ENCODE measurements at places on chromosomes 7 and 10.

- no peak overlapping the region for H3K27ac ChIP-seq
- no peaks in the 10 kb centered on the region for H3K27me3 ChIP-seq
- no peaks in the 10 kb centered on the region for H3K36me3 ChIP-seq
- no peak for DNase-seq
- no peak overlapping the region for H3K4me3 ChIP-seq
Observed at GRCh38 chr10:17984056-17984455, 32.3 kb downstream of the SLC39A12 start.

GRCh38 chr10:53898532-53898931, 902.5 kb downstream of the PCDH15 start:
- no peak for DNase-seq
- no peak overlapping the region for H3K4me3 ChIP-seq
- no peaks in the 10 kb centered on the region for H3K27me3 ChIP-seq
- no peaks in the 10 kb centered on the region for H3K36me3 ChIP-seq

- no peak for DNase-seq
- no peaks in the 10 kb centered on the region for H3K4me1 ChIP-seq
- H3K36me3 ChIP-seq = no peaks in the 10 kb centered on the region
- H3K27me3 ChIP-seq = no peaks in the 10 kb centered on the region
- no peak overlapping the region for H3K27ac ChIP-seq
- no peak overlapping the region for H3K4me3 ChIP-seq
Observed at GRCh38 chr7:83921941-83922607, 272.5 kb downstream of the SEMA3A start.

- H3K27ac ChIP-seq = no peak overlapping the region
- H3K27me3 ChIP-seq = peaks cover 16% of the 10 kb centered on the region
- H3K36me3 ChIP-seq = no peaks in the 10 kb centered on the region
Observed at GRCh38 chr10:78982726-78983125, 86.0 kb upstream of the ZMIZ1 start.

DNA sequence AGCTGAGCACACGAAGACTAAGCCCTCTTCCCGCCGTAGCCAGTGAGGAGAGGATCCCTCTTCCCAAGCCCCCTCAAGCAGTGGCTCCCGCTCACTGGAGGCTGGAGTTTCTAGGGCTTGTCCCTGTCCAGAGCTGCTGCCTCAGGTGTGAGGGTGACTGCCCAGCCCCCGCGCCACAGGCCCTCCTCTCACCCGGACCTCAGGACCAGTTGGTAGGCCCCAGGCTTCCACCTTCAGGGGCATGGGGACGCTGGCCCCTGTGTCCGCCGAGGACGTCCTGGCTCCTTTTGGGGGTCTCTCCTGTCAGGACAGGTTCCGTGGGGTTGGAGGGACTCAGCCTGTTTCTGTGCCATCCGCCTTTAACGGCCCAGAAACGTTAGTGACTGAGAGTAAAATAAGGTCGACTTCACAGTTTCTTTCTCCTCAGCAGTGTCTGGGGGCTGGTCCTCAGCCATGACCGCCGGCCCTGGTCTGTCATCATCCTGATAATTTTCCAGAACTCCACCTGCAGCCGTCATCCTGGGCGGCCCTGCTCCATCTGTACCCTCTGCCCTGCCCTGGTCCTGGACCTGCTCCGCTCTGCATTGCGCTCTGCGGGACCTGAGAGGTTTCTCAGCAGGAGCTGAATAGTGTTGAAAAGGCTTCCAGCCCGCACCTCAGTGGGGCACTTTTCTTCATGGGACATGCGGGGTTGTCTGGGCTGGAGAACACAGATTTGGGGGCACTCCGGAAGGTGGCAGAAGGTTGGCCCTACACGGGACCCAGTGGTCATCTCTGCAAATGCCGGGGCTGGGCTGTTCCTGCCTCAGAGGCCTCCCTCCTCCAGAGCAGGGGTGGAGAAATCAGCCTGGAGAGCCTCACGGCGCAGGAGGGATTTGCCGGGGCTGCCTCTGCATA, 36.0 kb upstream of the FAM20C start:
- no peak overlapping the region for H3K4me3 ChIP-seq
- no peak for DNase-seq
- H3K27ac ChIP-seq = no peak overlapping the region
- no peaks in the 10 kb centered on the region for H3K36me3 ChIP-seq
- H3K27me3 ChIP-seq = no peaks in the 10 kb centered on the region
- H3K4me1 ChIP-seq = no peaks in the 10 kb centered on the region

GRCh38 chr10:73110345-73110849, at the start of gene NUDT13:
NUDT13 (plus strand) TSS chr10:73110455; CDS start chr10:73114366, 3,911 bp downstream.
- H3K4me1 ChIP-seq = peaks cover 13% of the 10 kb centered on the region
- no peaks in the 10 kb centered on the region for H3K27me3 ChIP-seq
- H3K4me3 ChIP-seq = peak within 1 kb of the TSS; percentile 80

- H3K27me3 ChIP-seq = peaks cover 16% of the 10 kb centered on the region
- H3K4me3 ChIP-seq = no peak overlapping the region
- H3K4me1 ChIP-seq = no peaks in the 10 kb centered on the region
- peaks cover 12% of the 10 kb centered on the region for H3K36me3 ChIP-seq
Observed at GRCh38 chr7:151322906-151323305, 18.7 kb upstream of the NUB1 start.

- DNase-seq = peak; percentile 59
- H3K27ac ChIP-seq = peak overlapping the region; percentile 89
- H3K36me3 ChIP-seq = peaks cover 30% of the 10 kb centered on the region
Observed at GRCh38 chr7:142784716-142785115, 13.9 kb downstream of the PRSS2 start.

- H3K27me3 ChIP-seq = no peaks in the 10 kb centered on the region
- H3K4me3 ChIP-seq = no peak overlapping the region
- no peak for DNase-seq
Observed at GRCh38 chr10:5647507-5648240, 18.7 kb downstream of the ASB13 start.

GRCh38 chr7:96833676-96834453, 124.2 kb upstream of the SEM1 start:
- no peak for DNase-seq
- no peak overlapping the region for H3K27ac ChIP-seq
- H3K4me1 ChIP-seq = peaks cover 24% of the 10 kb centered on the region
- peaks cover 57% of the 10 kb centered on the region for H3K27me3 ChIP-seq

DNA sequence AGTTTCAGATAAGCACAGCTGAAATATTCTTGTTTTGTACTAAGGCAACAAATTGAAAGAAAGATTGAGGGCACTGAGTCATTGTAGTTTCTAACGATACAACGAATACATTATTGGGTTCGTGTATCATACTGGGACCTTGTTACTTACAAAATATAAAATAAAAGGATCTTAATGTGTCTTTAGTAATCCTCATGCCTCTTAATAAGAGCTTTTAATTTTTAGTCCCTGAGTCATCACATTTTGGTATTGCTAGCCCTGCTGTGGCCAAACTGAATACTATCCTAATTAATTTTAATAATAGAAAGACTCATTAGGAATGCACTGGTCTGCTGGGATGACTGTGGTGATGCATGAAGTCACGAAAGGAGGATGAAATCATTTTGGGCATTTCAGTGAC, 309.7 kb downstream of the EXOC4 start:
- H3K27ac ChIP-seq = no peak overlapping the region
- no peak overlapping the region for H3K4me3 ChIP-seq
- H3K27me3 ChIP-seq = no peaks in the 10 kb centered on the region
- peaks cover 1% of the 10 kb centered on the region for H3K4me1 ChIP-seq
- no peaks in the 10 kb centered on the region for H3K36me3 ChIP-seq

- no peaks in the 10 kb centered on the region for H3K4me1 ChIP-seq
- no peak overlapping the region for H3K27ac ChIP-seq
- no peaks in the 10 kb centered on the region for H3K36me3 ChIP-seq
- H3K4me3 ChIP-seq = no peak overlapping the region
- no peak for DNase-seq
Observed at GRCh38 chr7:29623973-29624372, 60.3 kb downstream of the PRR15 start.

DNA sequence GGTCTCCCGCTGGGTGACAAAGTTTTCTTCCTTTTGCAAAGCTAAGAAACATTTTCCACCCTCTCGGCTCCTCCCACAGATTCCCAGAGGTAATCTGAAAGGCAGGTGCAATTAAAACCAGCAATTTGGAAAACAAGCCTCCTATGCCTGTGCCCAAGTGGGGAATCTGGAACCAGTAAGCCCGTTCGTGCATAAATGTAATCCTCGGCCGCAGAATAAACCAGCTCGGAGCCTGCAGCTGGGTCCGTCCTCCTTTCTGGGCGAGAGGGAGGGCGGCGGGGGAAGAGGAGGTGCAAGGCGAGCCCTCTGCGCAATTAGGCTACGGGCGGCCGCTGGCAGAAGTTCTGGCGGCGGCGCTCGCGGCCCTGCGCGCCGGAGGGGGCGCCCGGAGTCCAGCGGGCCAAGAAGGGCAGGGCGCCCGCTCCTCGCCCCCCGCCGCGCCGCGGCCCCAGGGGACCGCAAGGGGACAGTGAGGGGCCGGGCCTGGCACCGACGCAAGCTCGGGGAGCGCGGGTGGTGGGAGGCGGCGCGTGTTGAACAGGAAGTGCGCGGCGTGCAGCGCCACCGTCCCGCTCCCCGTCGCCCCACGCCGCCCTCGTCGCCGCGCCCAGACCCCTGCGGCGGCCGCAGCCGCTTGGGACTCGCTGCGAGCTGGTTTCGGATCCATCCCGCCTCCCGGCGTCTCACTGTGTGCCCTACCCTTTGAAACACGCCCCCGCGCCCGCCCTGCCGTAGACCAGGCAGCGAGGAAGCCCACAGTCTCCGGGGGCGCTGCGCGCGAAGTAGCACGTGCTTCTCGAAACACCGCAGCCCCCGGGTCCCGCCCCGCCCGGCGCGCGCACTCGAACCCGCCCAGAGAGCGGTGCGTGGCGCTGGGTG, at the start of gene PRKAG2:
Gene PRKAG2, minus strand, starts transcription at position 217 of the 879 bp plus-strand sequence. CDS start 495 bp downstream, outside the sequence.
- peaks cover 11% of the 10 kb centered on the region for H3K4me1 ChIP-seq
- H3K36me3 ChIP-seq = no peaks in the 10 kb centered on the region
- H3K27me3 ChIP-seq = peaks cover 3% of the 10 kb centered on the region

DNA sequence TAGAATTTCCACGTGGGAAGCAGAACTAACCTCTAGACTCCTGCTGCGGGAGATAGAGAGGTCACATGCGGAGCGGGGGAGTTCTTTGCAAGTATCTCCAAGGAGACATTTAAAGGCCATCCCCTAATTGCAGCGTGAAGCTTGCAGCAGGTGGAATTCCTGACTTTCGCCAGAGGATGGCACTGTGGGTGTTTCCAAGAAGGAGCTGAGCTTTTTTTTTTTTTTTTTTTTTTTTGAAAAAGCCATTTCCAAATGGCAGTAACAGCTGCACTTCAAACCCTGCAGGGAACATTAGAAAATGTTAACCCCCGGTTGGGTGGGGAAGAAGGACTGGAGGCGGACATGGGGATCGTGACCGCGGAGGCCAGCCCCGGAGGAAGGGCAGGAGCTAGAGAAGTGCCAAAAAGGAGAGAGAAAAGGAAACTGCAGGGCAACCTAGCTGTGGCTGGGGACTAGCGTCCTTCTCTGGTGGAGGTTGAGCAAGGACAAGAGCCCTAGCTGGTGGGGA, 487.7 kb downstream of the TYW1 start:
- no peak overlapping the region for H3K4me3 ChIP-seq
- H3K36me3 ChIP-seq = no peaks in the 10 kb centered on the region
- H3K4me1 ChIP-seq = no peaks in the 10 kb centered on the region
- H3K27me3 ChIP-seq = no peaks in the 10 kb centered on the region
- peak; percentile 16 for DNase-seq

DNA sequence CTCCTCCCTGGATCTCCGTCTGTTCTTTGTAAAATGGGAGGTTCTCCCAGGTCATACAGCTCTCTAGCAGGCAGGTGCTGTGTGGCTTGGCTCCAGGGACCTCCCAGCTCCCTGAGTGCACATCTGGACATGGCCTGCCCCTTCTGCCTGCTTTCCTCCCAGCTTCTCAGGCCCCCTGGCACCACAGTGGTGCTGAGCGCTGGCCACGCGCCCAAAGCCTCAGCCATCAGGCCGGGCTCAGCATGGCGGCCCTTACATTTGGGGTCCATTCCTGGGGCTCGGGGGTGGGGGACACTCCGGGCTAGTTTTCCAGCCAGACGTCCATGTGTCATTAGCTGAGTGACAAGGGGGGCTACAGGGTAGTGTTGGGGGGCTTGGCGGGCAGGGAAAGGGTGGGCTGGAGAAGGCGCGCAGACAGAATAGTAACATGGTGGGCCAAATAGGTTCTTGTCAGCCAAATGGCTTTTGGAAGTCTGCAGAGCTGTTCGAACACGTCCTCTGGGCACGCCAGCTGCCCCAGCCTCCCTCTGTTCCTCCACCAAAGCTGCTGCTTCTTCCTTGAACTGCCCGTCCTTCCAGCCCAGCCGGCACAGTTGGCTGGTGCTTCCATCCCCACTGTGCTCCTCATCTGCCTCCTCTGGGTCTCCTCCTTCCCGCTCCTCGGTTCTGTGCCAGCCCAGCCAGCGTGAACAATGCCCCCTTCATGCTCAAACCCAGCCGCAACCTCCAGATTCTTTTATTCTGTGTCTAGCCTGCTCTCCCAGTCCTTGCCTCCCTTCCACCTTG, 65.9 kb downstream of the GOLGA7B start:
- H3K36me3 ChIP-seq = no peaks in the 10 kb centered on the region
- H3K27me3 ChIP-seq = peaks cover 18% of the 10 kb centered on the region
- H3K27ac ChIP-seq = no peak overlapping the region
- no peak overlapping the region for H3K4me3 ChIP-seq

- no peak overlapping the region for H3K27ac ChIP-seq
- no peak overlapping the region for H3K4me3 ChIP-seq
- no peak for DNase-seq
- peaks cover 17% of the 10 kb centered on the region for H3K4me1 ChIP-seq
- H3K36me3 ChIP-seq = no peaks in the 10 kb centered on the region
- H3K27me3 ChIP-seq = peaks cover 48% of the 10 kb centered on the region
Observed at GRCh38 chr10:14391342-14391741, 60.6 kb upstream of the FRMD4A start.

GRCh38 chr7:116439841-116440549, 59.5 kb upstream of the CAV2 start:
- peaks cover 10% of the 10 kb centered on the region for H3K27me3 ChIP-seq
- no peaks in the 10 kb centered on the region for H3K36me3 ChIP-seq
- H3K27ac ChIP-seq = no peak overlapping the region
- no peak overlapping the region for H3K4me3 ChIP-seq

DNA sequence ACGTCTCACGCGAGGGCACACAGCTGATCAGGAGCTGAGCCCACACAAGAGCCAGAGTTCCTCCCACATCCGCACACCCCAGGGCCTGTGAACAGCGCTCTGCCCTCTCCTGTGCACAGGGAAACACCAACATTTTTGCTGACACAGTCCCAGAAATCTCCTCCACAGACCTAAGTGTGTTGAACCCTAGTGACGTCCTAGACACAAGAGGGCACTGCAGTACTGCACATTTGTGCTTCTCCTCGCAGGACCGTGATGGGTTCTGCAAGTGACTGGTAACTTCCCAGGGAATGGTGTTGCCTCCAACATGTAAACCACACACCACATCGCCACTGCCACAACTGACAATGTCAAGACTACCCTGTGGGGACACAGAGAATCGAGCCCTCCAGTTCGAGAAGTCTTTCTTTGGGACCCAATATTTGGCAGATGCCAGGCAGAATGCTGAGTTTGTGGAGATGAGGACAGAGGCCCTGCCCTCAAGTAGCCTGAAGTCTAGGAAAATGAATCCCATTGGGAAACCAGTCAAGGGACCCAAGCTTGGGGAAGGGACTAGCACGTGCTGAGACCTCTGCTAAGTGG, 170.3 kb downstream of the PAXIP1 start:
- DNase-seq = no peak
- H3K4me1 ChIP-seq = no peaks in the 10 kb centered on the region
- no peak overlapping the region for H3K27ac ChIP-seq

GRCh38 chr7:105020926-105021325, 6.9 kb downstream of the KMT2E start:
- no peak for DNase-seq
- no peak overlapping the region for H3K27ac ChIP-seq
- H3K4me1 ChIP-seq = peaks cover 73% of the 10 kb centered on the region
- H3K4me3 ChIP-seq = no peak overlapping the region
- H3K36me3 ChIP-seq = peaks cover 41% of the 10 kb centered on the region

GRCh38 chr10:121079226-121079625, 228.1 kb downstream of the WDR11 start:
- no peak overlapping the region for H3K27ac ChIP-seq
- no peaks in the 10 kb centered on the region for H3K4me1 ChIP-seq
- no peaks in the 10 kb centered on the region for H3K27me3 ChIP-seq

Data from activated CD4-positive, alpha-beta memory T cell treated with anti-CD3 and anti-CD28 coated beads, Interleukin-2, amount 10 ng/mL, durations not matched to agents 7 days and 5 days (primary cell).